ENCODE measurements at places on chromosomes 12 and 14.

DNA sequence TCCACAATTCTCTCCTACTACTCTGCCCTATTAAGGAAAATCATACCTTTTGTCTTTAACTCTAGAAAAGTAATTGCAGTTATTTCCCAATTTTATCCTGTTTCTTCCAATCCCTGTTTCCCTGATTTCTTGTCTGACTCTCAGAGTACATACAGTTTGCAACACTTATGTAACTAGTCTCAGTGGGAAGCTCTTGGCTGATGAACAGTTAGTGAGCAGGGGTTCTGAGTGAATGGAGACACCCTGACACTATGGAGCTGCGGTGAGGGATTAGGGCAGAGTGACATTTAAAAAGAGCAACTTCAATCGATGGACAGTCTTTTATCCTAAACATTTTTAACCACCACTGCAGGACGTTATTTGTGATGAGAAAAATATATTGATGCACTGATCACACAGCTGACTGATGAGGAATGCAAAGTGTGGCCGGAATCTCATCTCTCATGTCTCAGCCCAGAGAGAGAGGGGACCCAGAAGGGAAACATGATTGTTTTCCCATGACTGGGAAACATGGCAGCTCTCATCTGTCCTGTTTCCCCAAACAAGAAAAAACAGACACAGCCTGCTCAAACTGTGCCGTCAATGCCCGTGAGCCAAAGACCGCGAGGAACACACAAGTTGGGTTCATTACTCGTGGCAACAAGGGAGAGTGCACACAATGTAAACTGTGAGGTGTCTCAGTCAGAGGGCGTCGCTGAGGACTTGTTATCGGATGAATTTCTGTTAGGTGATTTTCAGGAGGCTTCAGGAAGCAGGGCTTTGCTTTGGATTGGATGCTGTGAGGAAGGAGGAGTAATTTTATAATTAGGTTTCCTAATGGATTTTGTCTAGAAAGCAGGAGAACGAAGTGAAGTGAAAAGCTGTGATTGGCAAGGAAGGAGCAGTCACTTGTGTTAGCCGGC, 5.2 kb upstream of the SLC6A13 start:
- DNase-seq = peak; percentile 19

GRCh38 chr12:58087423-58088127, 146.2 kb downstream of the ATP23 start:
- DNase-seq = no peak

DNA sequence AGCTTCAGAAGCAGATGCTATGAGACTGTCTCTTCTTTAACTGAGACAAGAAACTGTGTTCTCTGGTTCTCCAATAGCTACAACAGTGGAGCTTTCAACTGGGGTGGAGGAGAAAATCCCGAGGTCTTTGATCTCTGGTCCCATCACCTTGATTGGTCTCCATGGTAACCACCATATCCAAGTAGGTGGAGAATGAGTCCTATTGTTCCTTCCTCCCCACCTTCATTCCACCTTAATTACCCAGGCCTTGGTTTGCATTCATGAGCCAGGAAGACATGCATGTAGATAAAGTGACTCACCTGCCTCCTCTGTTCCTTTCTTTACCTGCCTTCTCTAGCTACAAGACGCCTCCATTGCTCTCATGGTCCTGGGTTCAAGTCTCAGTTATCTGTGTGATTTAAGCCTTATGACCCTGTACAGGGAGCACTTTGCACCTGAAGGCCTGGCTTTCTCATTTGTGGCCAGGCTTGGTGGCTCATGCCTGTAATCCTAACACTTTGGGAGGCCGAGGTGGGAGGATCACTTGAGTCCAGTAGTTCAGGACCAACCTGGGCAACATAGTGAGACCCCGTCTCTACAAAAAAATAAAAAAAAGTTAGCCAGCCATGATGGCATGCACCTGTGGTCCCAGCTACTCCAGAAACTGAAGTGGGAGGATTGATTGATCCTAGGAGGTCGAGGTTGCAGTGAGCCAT, 157.7 kb upstream of the TBX3 start:
- no peak for DNase-seq

DNA sequence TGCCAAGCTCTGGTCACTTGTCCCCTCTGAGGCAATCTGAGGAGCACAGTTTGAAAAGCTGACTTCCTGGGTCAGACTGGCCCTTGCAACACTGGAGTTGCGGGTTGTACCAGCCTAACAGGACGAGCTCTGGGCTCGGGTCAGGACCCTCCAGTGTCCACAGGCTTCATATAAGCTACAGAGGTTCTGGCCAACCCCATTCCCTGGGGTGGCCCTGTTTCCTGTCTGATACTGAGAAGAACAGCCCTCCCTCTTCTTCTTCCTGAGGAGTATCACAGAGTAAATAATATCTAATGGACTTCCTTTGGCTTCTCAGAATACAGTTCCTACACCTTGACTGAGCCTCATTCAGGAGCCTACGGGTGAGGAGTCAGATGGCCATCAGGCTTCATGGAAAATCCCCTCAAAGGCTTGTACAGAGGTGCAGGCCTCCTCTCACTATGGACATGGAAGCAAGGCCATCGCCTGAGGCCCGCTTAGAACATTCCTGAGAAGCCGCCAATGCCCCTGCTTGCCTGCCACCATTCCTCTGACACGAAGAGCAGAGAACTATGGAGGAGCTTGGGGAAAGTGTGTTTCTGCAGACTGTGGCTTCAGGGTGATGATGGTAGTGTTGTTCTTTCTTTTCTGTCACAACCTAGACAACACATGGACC, 28.5 kb upstream of the ANO2 start:
- no peak for DNase-seq

DNA sequence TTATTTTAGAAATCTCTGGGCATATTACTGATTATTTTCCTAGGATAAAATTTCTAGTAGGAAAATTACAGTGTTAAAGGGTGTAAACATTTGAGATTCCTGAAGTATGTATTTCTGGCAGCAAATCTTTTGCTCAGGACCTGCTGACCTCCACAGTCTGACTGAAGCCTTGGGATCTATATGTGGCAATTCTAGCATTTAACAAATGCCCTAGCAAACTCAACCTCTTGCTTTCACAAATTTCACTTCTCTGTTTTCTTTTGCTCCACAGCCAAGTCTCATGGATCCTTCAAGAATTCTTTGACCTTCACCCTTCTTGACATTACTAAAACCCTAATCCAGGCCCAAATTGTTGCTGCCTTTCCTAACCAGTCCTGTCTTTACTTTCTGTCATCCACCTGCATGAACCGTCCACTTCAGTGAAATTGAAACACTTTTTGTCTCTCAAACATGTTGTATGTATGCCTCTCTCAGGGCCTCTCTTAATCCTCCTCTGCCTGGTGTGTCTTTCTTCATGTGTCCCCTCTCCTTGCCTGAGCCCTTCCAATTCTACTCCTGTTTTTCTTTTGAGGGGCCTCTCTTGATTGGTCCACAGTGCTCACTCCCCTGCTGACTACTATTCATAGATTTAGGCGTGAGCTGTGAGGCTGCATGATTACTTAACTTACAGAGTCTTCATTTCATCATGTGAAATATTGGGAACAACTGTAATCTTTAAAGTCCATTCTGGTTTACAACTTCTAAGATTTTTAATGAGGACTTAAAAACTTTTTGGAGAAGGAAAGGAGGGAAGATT, 5.1 kb upstream of the DYRK4 start:
- DNase-seq = no peak

GRCh38 chr12:111532751-111533150, 66.4 kb downstream of the ATXN2 start:
- DNase-seq = no peak

- DNase-seq = no peak
Observed at GRCh38 chr12:12230275-12230674, 36.6 kb downstream of the LRP6 start.

DNA sequence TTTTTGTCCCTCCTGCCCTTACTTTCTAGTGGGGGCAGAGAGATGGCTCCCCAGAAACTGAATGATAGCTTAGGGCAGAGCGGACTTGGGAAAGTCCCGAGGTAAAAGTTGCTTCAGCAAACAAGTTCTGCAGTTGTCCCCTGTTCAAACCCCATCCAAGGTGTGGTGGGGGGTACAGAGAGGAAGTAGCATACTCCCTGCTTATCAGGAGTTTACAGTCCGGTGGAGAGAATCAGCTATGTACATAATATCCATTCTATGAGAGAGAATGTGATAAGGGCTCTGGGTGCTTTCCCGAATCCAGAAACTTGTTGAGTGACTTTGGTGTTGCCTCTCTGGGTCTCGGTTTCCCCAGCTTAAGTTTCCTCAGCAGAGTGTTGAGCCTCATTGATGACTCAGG, 40.4 kb upstream of the VRK1 start:
- no peak for DNase-seq

DNA sequence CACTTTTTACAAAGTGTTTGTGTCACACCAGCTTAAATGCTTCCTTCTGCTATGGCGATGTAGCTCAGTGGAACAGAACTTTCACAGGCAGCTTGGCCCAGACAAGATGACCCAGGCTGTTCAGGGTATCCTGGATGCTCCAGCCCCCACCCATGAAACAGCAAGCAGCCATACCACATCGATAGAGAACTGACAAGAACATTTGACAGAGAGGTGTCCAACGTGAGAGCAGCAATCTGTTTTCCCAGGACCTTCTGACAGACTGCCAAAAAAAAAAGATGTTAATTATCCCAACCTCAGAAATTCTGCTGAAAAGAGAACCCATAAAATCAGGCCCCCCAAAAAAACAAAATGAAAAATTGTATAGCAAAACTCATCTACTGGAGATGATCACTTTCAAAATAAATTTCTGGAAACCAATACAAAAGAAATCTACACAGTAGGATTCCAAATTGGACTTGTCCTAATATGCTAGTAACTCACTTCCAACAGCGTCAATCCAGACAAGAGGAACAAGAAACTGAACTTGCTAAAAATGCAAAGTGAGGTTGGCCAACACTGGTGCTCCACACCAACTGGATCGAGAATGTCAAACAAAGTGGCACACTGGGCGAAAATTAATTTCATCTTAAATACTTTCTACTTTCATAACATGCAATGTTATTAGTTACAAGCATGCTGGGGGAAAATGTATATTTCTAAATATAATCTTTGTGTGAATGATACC, 118.8 kb downstream of the DPF3 start:
- no peak for DNase-seq

DNA sequence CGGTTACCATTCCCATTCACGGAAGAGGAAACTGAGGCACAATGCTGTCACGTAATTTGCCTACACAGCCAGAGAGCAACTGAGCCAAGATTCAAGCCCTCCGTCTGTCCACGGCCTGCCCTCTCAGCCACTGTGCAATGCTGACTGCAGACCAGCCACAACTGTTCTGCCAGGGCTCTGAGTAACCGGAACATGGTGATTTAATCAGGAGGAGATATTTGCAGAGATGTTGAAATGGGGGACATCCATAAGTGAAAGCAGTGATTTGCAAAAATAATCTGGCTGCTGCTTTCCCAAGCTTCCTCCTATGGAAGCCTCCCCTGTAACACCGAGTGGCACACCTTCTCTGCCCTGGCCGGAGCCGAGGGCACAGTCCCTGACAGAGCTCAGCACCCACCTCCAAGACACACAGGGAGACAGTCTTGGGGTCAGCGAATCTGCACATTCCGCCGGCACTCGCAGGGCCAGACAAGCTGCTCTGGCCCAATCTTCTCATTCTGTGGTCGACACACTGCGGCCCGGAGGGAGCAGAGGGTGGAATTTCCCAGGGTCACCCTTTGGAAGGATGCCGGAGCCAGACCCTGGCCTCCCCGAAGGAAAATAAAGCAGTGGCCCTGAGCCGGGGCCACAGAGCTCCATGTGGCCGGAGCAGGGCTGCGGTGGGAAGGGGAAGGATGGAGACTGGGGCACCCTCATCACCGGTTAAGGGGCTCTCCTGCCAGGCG, 158.2 kb upstream of the DIO3 start:
- peak; percentile 40 for DNase-seq

DNA sequence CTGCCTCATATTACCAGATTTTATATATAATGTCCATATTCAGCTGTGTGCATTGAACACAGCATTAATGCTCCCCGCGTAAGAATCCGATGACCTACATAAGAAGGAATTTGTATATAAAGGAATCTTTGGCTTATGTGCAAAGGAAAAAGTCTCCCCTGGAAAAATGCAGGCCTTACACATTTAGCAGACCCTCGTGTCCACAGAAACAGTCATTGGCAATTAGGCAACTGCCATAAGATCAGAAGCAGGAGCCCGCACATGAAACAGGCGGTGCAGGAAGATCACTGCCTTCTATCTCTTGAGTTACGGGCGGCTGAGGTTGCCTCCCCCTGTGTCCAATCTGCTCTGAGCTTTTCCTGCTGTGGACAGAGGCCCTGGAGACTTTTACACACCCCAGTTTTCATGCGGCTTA, 63.2 kb upstream of the RFX4 start:
- DNase-seq = peak; percentile 87

GRCh38 chr14:90656973-90657372, 159.3 kb downstream of the TTC7B start:
- DNase-seq = no peak

DNA sequence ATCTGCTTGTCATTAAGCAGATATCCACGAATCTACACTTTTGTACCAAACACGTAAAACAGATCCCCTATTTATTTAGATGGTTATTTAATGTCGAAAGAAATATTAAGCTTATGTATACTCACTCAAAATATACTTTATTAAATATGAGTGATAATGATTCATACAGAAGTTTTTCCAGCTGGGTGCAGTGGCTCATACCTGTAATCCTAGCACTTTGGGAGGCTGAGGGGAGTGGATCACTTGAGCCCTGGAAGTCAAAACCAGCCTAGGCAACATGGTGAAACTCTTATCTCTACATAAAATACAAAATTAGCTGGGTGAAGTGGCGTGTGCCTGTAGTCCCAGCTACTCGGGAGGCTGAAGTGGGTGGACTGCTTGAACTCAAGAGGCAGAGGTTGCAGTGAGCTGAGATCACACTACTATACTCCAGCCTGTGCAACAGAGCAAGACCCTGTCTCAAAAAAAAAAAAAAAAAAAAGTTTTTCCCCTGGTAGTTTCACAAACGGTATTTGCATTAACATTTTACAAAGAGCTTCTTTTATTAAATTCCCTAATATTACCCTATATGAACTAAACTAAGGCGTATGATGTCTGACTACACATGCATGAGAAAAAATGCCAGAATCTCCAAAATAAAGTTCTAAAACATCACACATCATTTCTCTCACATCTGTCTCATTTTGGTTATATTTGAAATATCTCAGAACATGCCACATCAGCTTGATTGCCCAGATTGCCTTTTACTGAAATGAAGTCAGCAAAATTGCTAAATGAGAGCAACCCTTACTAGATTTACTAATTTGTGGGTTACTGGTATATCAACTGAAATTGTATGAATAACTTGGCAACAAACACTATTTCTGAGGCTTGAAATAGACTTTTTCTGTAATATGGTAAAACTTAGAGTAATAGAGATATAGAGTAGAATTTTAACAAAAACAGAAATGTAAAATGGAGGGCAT, 74.9 kb downstream of the PAWR start:
- no peak for DNase-seq

- DNase-seq = no peak
Observed at GRCh38 chr12:52877242-52877641, 27.6 kb downstream of the KRT8 start.

DNA sequence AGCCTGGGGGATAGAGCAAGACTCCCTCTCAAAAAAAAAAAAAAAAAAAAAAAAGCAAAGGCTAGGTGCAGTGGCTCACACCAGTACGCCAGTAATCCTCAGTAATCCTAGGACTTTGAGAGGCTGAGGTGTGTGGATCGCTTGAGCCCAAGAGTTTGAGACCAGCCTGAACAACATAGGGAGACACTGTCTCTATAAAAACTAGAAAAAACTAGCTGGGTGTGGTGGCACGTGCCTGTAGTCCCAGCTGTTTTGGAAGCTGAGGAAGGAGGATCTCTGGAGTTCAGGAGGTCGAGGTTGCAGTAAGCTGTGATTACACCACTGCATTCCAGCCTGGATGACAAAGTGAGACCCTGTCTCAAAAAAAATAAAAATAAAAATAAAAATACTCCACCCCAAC, 8.9 kb upstream of the RBM25 start:
- DNase-seq = peak; percentile 9

- DNase-seq = no peak
Observed at GRCh38 chr12:116539361-116539771, 19.8 kb upstream of the MAP1LC3B2 start.
